ENCODE measurements at places on chromosomes 1 and 21.
A peak's percentile ranks its signal among the peaks of the same experiment; 100 is the strongest.

DNA sequence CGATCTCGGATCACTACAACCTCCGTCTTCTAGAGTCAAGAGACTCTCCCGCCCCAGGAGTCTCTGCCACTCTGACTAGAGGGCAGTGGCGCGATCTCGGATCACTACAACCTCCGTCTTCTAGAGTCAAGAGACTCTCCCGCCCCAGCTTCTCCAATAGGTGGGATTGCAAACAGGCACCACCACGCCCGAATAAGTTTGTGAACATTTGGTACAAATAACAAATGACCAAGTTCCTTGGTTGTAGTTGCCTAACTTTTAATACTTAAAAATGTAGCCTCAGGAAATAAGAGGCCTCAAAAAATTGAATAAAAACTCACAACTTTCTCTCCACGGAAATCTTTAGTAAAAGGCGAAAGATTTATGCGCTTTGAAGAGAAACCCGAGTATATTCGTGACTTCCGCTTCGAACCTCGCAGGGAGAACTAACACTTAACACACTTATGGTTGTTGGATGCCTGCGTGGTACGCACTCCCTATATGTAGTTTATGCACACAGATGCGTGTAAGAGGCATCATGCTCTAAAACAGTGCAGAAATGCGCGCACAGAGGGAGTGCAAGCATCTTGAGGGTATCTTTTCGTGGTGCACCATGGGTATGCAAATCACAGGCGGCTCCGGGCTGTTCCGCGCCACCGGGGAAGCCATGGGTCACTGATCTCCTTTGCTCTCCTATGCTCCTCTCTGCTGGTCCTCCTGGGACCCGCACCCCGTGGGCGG, 11.4 kb downstream of the BTBD19 start:
- peak; percentile 84 for DNase-seq

- no peak for DNase-seq
These were observed 85.4 kb upstream of the ROR1 start for GRCh38 chr1:63688302-63688890.

- DNase-seq, result no peak
These were observed 323.3 kb downstream of the PAPPA2 start for GRCh38 chr1:176786274-176786673.

DNA sequence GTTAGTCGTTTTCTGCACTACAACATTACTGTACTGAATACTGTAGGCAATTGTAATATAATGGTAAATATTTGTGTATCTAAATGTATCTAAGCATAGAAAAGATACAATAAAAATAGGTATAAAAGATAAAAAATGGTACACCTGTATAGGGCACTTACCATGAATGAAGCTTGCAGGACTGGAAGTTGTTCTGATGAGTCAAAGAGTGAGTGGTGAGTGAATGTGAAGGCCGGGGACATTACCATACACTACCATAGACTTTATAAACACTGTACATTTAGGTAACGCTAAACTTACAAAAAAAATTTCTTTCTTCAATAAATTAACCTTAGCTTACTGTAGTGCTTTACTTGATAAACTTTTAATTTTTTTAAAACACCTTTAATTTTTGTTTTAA, 13.5 kb downstream of the OSBPL9 start:
- DNase-seq, result no peak

GRCh38 chr1:86388777-86389176, 7.3 kb downstream of the ODF2L start:
- DNase-seq, result no peak
